Anterior cingulate cortex (tissue), 58 donors: ENCODE measurements at places on chromosomes 2 and 18.

GRCh38 chr18:1774261-1774660, 797.0 kb downstream of the METTL4 start:
- no peak for DNase-seq

DNA sequence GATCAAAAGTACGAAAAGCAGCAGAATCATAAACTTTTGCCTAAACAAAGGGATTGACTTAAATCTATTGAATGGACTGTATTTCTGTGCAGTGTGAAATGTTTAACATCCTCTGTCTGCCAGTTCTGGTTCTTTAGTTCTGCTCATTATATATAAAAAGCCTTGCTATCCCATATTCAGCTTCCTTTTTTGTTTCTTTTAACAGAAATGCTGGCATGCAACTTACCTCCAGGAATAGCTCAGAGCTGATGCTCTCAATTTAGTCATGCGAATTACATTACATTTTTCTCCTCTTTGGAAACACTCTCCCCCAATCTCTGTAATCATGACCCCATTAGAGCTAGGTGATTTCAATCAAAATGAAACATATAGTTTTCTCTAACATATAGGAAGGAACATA, 73.6 kb downstream of the SPHKAP start:
- no peak for DNase-seq

- no peak for DNase-seq
Measured at GRCh38 chr2:197179744-197180498, 130.7 kb downstream of the ANKRD44 start.

DNA sequence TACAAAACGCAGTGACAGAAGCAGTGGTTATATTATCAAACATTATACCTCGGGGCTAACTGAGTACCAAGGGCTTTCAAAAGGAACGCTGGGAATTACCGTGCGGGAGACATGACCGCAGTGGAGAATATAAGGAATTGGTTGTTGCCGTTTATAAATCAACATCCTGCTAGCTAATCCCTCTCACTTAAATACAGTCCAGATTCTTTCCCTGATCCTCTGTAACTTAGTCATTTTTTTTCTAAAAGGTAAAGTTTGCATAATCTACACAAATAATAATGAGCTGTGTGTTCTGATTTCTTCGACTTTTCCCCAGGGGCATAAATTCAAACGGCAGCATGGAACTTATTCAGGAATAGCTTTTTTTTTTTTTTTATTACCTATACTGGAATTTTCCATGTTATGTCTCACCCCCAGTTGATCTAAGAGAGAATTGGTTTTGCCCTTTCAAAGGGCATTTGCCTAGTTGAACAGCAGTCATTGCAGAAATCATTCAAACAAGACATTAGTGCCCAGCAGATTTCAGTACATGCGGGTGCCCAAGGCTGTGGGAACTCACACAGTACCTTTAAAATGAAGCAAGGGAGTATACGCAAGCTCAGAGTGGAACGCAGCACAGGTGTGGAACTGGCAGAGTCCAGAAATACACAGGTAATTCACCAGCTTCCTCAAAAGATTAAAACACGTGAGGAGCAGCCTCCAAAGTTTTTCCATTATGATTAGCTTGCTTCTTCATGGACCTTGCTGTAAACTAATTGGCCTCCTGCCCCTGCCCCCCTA, 63.9 kb downstream of the SMIM21 start:
- DNase-seq: no peak

- DNase-seq: no peak
Measured at GRCh38 chr2:234178330-234179030, 128.0 kb downstream of the SPP2 start.

GRCh38 chr18:75218065-75218923, 7.7 kb downstream of the TSHZ1 start:
- DNase-seq: no peak

DNA sequence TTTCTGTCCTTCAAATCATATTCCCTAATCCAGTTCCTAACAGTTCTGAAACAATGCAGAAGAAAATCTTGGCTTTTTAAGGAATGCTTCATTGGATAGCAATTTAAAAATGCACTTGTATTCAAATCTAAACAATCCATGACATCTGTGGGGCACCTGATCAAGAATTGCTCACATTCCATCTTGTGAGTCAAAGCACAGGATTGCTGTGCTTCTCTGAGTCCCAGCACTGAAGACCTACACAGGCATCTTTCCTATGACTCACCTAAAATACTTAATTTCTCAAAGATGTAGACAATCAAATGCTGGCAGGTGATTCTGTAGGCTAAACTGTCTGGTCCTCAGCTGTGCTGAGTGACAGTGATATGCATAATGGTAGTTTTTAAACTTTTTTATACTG, 10.1 kb upstream of the ATP8B1 start:
- no peak for DNase-seq

GRCh38 chr2:9268301-9269080, 61.9 kb downstream of the ASAP2 start:
- DNase-seq: no peak

GRCh38 chr18:39935598-39935997, 2019.4 kb upstream of the PIK3C3 start:
- no peak for DNase-seq

- DNase-seq: no peak
Measured at GRCh38 chr2:174776223-174776622, 12.0 kb upstream of the CHRNA1 start.

DNA sequence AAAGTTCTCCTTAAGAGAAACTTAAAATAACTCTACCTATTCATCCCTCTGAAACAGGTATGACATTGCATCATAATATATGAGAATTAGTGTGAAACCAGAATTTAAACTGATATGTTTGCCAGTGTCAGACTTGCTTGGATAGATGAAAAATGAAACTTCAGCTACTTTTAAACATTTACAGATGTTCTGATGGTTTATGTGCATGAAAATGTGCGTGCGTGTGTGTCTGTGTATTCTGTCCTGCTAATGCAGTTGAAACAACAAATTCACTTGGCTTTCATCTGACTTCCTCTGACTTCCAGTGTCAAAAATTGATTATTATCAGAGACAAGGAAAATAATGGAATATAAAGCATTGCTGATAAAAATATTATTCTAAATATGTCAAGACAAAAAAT, 719.4 kb downstream of the LRP1B start:
- DNase-seq: no peak

DNA sequence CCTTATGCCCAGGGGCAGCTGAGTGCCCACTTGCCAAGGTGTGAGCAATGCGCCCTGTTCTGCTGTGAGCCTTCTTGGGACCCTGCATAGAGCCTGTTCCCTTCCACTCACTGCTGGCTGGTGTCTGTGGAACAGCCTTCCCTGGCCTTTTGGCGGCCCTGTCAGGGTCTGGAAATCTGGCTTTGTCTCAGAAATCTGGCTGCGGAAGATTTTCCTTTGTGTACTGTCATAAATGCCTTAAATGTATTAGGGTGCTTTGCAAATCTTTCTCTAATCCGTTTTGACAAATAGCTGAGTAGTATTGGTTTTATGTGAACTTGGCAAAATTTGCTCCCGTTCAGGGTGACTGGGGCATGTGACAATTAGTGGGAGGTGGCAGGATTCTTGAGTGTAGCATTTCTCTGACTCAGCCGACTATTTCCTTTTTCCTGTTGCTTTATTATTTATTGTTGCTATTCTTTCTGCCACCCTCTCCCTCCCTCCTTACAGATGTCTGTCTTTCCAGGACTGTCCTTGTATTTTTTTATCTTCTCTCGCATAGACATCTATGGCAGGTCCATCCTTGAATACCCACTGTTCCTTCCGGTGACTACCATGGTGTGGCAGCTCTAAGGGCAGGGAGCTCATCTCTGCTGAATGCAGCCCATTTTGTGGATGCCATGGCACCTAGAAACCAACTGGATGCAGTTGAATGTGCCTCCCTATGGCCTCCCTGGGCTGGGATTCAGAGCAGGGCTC, 41.8 kb downstream of the LDLRAD4 start:
- DNase-seq: no peak

DNA sequence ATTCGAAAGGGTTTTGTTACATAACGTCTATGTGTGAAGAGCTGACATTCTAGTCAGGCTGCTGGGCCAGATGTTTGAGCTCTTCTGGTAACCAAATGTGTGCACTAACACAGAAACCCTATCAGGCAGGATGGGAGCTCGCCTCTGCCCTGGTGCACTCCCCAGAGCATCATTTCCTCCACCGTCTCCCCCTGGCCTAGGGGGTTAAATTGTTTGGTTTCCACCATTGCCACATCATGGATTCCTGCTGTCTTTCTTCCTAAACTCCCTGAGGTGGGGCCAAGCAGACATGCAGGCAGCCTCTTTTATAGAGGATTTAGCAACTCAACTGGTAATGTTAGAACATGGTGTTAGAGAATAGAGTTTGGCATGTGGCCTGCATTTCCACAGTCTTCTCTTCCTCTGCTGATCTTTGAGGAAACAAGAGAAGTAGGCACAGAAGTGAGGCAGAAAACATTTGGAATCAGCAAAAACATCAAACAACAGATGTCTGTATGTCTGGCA, 87.3 kb downstream of the ANTXR1 start:
- DNase-seq: peak; percentile 19
